ENCODE measurements at places on chromosomes 3 and 15.
A peak's percentile ranks its signal among the peaks of the same experiment; 100 is the strongest.

DNA sequence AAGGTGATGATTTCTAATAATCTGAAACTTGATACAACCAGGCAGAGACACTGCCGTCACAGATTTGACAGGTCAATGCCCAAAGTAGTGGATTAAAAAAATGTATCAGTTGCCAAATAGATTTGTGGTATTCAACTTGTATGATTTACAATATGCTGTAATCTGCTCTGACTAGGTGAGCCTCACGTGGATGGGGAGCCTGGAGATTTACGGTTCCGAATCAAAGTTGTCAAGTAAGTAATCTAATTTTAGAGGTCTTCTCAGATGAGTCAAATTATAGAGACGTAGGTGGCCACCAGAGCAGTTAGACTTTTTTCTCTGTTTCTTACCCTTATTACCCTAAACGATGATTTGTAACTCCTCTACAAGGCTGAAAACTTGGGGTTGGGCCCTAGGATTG is 12.0 kb downstream of the DNAJB11 start:
- DNase-seq: no peak

GRCh38 chr3:171850320-171850959 is 7.3 kb downstream of the TMEM212 start:
- no peak for DNase-seq

- DNase-seq: peak; percentile 37
These were observed 147.0 kb upstream of the PROK2 start for GRCh38 chr3:71931922-71932321.

GRCh38 chr3:120678984-120679383 is 3.1 kb downstream of the HGD start:
- no peak for DNase-seq

- no peak for DNase-seq
These were observed 23.4 kb downstream of the TMEM202 start for GRCh38 chr15:72421484-72421883.

DNA sequence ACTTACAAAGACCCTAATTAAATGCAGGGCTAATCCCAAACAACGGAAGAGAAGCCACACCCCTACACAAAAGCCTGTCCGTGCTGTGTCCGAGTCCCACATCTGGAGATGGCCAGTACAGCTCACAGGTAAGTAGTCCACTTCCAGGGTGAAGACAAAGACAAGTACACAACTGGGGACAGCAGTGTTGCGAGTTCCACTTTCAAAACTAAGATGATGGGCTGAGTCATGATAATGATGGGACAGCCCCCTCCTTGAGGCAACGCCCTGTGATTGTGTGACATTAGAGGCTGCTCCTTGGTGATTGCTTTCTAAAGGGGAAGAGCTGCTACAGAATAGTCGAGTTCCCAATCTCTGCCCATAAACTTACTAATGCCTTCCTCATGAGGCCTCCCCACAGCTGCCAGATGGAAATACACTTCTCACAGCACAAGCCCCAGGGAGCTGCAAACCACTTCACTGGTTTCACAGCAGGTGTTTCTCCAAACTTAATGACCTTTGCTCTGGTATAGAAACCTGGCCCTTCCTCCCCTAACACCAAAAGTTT is 27.6 kb downstream of the RFT1 start:
- peak; percentile 95 for DNase-seq

- peak; percentile 75 for DNase-seq
These were observed 157.9 kb upstream of the SLC2A2 start for GRCh38 chr3:171184372-171184771.

DNA sequence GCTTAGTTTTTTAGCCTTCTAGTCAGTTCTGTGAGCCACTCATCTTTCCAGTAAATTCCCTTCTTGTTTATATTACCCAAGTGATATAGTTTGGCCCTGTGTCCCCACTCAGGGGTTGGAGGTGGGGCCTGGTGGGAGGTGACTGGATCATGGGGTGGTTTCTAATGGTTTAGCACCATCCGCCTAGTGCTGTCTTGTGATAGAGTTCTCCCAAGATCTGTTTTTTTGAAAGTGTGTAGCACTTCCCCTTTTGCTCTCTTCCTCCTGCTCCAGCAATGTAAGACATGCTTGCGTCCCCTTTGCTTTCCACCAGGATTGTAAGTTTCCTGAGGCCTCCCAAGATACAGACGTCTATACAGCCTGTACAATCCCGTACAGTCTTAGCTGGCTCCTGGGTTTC is 53.7 kb upstream of the INO80 start:
- DNase-seq: peak; percentile 87

- no peak for DNase-seq
These were observed 23.5 kb upstream of the SLC24A5 start for GRCh38 chr15:48097264-48097663.

DNA sequence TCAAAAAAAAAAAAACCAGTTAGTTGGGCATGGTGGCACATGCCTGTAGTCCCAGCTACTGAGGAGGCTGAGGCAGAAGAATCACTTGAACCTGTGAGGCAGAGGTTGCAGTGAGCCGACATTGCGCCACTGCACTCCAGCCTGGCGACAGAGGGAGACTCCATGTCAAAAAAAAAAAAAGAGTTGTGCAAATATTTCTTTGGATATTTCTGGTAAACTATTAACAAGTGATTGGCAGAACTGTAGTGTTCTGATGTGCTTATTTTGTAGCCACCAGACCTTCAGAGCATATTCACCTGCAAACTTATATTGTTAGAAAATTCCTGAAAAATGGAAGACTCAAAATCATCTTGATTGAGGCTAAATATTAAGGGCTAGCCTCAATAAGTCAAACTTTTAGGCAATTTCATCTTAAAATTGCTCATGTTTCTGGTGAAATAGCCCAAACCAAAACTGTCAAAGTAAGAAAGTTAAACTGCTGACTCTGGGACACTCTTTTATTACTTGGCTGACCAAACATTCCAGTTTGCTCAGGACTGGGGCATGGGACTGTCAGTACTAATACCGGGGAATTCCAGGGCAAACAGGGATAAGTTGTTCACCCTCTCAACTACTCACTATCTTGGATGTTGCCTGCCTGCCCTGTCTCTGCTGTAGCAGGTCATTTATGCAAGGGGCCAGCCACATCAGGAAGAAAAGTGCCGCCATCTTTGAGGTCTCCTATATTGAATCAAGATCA is 37.0 kb downstream of the ABHD2 start:
- no peak for DNase-seq

- DNase-seq: no peak
These were observed 169.3 kb downstream of the PTPRG start for GRCh38 chr3:61730577-61731231.

DNA sequence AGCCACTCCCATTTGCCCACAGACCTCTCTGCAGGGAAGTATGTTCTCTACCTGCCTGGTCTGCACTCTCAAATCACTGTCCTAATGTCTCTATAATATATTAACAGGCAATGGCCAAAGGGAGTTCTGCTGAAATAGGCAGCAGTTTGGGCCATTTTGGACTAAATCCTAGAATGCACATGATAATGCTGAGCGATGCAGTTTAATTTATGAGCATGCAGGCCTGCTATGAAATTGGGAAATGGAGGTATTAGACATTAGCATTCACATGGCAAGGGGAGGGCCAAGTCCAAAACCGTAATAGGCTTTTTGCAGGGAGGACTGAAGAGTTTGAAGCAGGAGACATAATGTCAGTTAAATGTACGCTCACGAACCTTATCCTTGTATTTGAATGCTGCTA is 31.3 kb downstream of the NMNAT3 start:
- DNase-seq: no peak

DNA sequence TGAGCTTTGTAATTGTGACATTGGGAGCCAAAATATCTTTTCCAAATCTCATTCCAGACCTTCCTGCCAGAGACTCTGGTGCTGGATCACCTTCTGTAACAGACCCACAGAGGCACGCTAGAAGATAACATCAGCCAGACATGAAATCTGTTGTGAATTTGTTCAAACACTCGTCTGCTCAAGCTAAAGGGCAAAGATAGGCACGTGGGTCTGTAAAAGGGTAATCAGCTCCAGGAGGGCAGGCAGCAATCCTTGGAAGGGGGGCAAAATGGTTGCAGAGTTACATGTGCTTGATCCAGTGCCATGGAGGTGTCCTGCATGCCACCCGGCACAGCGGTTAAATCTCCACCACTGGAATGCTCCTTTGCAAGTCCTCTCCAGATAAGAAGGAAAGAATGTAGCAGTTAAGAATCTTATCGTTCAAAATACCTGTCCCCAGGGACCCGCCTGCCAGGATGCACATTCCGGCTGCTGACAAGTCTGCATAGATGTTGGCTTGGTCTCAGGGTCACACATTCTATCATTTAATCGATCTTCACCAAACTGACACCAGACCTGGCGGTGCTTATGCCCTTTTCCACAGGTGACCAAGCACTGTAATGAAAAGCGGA is 74.8 kb downstream of the ADAMTS9 start:
- no peak for DNase-seq

DNA sequence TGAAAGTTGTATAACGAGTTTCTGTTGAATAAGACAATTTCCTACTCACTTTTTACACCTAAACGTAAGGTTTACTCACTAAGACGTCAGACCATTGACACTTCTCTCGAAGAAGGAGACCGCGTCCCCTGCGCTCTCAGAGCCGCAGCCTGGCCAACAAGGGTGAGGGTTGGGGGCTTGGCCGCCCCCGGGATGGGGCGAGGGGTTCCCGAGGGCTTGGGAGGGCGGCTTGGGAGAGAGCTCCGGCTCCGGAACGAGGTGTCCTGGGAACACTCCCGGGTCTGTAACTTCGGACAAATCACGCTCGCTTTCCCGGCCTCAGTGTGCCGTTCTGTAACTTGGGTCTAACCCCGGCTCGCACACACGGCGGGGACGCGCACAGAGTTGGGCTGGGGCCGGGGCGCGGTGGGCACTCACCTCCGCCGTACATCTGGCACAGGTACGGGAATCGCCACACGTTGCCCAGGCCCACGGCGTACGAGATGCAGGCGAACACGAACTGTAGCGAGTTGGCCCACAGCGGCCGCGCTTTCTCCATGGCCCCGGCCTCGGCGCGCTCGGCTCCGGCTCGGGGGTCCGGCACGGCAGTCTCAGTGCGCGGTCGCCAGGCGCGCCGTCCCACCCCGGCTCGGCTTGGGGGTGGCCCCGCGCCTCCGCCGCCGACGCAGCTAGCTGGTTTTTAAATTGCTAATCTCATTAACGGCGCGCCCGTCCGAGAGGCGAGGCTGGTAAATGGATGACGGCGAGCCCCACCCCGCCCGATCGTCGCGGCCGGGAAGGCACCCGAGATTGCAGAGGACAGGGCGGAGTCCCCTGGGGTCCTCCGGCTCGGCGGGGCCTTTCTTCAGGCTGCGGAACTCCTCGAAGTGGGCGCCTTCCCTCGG is at the start of gene SLC6A20:
SLC6A20 (minus strand) TSS at position 655 of the 884 bp plus-strand sequence; CDS start at position 538, 117 bp downstream.
- peak; percentile 4 for DNase-seq

- DNase-seq: peak; percentile 57
These were observed 52.8 kb downstream of the CLASP2 start for GRCh38 chr3:33665294-33665693.

DNA sequence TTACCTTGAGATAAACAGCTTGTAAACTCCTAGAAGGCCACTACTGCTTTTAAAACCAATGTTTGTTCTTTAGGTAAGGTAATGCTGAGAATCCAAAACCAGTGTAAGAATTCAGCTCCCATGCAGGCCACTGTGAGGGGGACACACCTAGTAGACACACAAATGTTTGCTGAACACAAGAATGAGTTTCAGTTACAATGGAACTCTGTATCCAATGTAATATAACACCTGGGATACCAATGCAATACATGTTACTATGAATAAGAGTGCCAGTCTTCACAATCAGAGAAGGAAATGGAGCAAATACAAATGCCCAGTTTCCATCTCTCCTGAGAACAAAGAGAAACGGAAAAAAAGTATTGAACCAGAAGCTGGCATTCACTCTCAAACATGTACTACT is 65.9 kb downstream of the IGF2BP2 start:
- DNase-seq: no peak

DNA sequence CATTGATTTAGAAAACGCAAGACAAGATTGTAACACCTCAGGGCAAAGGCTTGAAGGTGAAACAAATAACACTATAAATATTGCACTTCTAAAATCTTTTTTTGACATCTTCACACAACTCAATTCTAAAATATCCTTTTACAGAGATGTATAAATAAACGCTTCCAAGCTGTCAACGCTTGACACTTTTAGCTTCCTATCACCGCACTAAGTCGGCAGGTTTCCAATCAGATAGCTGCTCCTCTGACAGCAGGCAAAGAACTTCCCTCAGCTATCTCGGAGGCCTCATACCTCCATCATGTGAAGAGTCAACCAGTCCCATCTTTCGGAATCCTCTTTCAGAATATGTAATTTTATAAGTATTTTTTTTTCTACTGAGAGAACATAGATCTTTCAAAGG is 71.0 kb downstream of the PCOLCE2 start:
- no peak for DNase-seq

DNA sequence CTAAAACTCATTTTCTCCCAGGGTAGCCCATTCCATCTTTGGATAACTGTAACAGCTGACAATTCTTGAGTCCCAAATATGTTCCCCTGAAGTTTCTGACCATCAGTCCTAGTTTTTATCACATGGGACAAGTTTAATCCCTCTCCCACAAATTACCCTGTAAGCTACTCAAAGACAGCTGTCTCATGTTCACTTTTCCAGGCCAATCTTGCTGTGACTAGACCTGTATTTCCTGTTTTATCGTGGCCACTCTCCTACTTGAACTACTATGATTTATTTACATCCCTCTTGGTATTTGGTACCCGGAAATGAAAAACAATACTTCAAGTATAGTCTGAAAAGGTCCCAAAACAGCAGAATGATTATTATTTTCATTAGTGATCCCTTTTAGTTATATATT is 95.1 kb upstream of the MEX3B start:
- DNase-seq: no peak

DNA sequence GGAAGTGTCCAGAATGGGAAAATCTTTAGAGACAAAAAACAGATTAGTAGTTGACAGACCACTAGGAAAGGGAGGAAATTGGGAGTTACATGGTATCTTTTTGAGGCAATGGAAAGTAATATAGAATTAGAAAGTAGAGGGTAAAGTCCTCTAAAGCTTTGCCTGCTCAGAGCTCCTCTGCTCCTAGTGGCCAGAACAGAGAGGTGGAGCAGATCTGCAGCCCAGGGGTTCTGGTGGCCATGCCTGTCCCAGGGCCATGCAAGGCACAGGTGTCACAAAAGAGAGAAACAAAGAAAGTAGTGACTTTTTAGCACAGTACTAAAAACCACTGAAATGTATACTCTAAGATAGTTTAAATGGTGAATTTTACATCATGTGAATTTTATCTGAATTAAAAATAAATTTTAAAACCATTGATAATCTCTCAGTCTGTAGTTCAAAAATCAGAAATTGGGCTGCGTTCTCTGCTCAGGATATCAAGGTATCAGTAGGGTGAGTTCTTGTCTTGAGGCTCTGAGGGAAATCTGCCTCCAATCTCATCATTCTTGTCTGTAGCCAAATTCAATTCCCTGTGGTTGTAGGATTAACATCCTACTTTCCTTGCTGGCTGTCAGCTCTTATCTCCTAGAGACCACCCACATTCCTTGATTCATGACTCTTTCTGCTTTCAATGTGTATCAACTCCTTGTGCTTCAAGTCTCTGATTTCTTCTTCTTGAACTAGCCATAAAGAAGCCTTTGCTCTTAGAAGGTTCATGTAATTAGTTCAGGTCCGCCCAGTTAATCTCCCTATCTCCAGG is 23.6 kb downstream of the PYGO1 start:
- no peak for DNase-seq

All from inflammatory macrophage treated with lipopolysaccharide for 4 hours (primary cell).